ENCODE measurements at places on chromosomes 11 and 22.
A peak's percentile ranks its signal among the peaks of the same experiment; 100 is the strongest.

GRCh38 chr22:32776802-32777201 is 24.7 kb upstream of the TIMP3 start:
- no peak for DNase-seq

GRCh38 chr11:121237686-121238658 is 54.6 kb upstream of the SC5D start:
- DNase-seq: no peak

DNA sequence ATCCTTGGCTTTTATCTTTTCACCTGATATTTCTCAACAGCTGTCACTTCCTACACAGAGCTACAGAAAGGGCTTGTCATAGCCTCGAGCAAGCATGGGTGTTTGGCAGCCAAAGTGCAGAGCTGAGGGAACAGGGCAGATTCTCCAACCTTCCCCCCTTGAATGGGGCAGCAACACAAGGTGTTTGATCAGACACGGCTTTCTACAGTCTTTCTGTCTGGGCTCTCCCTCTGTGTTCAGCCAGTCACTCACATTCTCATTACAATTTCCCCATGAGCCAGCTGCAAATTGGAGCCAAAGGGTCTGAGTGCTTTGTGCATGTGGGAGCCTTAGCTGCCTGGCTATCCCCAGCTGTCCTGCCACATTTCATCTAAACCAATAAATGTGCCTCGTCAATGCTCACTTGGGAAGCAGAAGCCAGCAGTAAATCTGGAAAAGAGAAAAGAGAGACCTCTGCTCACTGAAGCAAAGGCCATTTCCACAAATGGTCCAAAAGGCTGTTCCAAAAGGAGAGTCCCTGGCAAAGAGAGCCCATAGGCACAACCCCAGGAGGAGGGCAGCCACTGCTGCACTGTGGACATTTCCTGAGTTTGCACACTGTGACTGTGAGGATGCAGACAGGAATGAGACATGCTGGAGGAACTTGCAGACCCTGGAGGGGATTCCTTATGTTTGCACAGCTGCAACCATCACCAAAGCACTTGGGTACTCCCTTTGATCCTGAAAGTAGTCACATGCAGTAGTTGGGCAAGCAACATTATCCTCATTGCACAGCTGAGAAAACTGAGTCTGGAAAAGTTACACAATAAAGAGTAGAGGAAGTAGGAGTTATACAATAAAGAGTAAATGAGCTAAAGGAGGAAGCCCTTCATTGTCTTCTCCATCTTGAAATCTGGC is 186.8 kb downstream of the FAM181B start:
- no peak for DNase-seq

GRCh38 chr11:19879307-19880087 is 166.9 kb downstream of the NAV2 start:
- DNase-seq: no peak

GRCh38 chr22:38315823-38316363 is 1.3 kb downstream of the CSNK1E start:
- DNase-seq: no peak

DNA sequence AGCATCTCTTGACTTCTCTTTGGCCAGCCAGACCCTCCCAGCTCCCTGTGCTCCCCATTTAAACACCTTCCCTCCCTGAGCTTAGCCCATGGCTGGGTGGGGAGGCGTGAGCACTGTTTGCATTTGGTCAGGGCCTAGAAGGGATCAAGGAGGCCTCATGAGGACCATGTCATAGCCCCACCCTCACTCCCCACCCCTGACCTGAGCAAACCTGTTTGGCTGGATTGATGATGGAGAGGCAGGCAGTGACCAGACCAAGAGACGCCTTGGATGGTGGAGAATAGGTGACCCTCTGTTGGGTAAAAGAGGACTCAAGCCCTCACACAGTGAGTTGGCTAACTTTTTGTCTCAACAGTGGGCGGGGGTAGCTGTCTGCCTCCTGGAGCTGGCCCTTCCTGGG is 49.9 kb downstream of the ST3GAL4 start:
- no peak for DNase-seq

- DNase-seq: no peak
These were observed 5.2 kb downstream of the LGR4 start for GRCh38 chr11:27467181-27467913.

DNA sequence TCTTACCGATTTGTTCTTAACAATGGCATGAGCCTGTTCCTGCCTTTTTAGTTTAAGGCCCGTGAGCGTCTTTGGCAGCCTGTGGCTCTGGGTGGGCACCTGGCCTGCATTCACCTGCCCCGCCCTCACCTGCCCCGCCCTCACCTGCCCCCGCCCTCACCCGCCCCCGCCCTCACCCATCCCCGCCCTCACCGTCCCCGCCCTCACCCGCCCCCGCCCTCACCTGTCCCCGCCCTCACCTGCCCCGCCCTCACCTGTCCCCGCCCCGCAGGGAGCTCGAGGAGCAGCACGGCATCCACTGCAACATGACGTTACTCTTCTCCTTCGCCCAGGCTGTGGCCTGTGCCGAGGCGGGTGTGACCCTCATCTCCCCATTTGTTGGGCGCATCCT is 14.2 kb downstream of the GATD1 start:
- no peak for DNase-seq

DNA sequence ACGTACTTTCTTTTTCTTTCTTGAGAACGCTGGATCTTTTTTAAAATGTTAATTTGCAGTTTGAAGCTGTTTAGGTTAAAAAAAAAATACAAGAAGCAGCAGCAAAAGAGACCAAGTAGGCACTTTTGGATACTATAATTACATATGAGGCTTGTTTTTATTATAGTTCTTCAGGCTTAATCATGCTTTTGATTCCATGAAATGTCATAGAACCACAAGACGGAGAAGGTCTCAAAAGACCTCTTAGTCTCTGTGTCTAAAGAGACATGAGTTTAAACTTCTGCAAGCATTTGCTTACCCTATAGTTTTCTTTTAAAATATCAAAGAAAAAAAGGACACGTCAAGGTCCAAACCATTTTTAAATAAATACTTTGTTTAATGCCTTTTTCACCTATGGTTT is 18.8 kb upstream of the MMP20 start:
- no peak for DNase-seq

- DNase-seq: no peak
These were observed 18.2 kb upstream of the CCDC34 start for GRCh38 chr11:27381238-27381666.

GRCh38 chr22:25572708-25573171 is 8.3 kb downstream of the GRK3 start:
- DNase-seq: no peak

- DNase-seq: no peak
These were observed 25.6 kb downstream of the TIMP3 start for GRCh38 chr22:32827049-32827602.

DNA sequence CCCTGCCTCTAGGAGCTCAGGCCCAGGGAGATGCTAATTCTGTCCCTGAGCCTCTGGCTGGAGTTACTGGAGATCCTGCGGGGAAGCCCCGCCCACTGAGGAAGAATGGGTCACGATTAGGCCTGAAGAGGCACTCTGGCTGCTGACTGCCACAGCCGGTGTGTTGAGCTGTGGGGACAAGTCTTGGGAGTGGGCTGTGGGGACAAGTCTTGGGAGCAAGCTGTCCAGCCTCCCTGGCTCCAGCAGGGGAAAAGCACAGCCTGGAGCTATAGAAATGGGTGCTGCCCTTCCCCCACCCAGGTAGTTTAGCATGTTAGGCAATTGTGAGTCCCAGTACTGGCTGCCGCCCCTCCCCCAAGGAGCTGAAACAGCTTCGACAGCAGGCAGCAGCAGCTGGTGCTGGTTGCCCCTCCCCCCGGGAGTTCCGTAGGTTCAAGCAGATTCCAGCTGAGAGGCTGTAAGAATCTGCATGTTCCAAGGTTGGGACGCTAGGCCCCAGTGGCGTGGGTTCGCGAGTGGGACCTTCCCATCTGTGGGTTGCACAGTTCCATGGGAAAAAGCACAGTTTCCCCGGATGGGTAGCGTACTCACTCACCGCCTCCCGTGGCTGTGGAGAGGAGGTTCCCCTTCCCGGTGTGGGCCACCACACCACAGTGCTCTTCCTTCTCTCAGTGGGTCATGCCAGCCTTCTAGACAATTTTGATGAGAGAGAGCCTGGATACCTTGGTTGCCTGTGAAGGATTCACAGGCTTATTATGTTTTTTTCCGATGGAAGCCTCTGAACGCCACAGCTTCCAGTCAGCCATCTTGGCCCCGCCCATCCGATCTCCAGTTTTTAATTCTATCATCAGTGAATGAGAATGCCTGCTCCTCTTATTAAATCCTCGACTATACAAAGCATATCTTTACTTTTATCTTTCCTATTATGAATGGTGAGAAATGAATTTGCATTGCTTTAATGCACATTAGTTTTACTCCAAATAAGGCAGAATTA is 61.5 kb downstream of the MSANTD4 start:
- DNase-seq: no peak

DNA sequence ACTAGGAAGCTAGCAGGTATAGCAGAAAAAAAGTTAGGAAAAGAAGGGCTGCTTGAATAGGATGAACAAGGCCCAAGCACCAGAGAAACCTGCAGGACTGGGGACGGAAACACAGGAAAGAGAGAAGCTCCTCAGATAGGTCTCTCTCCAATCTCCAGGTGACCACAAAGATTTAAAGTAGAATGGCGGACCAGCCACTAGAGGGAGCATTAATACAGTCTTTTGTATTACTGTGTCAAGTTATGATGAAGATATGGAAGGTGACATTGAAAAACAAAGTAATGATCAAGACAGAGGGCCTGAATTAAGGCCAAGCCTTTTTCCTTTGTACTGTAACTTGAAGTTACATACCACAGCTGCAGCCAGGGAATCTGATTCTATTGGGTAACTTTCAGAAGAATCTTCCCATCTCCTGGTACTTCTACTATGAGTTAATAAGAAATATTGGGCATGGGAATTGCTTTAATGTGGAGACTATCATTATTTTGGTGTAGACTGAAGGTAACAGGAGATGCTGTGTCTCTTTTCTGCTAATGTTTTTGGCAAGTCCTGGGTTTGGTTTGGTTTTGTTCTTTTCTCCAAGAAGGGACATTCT is 33.8 kb downstream of the OR2AG2 start:
- no peak for DNase-seq

DNA sequence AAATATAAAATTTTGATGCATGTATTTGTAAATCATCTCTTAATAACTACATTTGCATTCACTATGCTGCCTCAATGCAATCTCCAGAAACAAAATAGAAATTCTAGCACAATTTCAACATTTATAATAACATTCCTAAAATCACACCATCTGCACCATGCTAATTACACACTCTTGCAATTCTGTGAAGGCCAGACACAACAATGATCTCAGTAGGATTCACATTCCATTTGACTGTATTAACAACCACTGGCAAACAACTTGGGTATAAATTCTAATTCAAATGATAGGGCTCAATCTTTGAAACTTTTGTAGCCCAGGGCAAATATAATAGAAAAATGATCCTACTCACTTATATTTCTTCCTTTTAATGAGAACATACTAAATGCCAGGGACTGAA is 25.9 kb downstream of the RAB6A start:
- no peak for DNase-seq

- no peak for DNase-seq
These were observed 12.9 kb downstream of the FCHSD2 start for GRCh38 chr11:73129198-73129597.

DNA sequence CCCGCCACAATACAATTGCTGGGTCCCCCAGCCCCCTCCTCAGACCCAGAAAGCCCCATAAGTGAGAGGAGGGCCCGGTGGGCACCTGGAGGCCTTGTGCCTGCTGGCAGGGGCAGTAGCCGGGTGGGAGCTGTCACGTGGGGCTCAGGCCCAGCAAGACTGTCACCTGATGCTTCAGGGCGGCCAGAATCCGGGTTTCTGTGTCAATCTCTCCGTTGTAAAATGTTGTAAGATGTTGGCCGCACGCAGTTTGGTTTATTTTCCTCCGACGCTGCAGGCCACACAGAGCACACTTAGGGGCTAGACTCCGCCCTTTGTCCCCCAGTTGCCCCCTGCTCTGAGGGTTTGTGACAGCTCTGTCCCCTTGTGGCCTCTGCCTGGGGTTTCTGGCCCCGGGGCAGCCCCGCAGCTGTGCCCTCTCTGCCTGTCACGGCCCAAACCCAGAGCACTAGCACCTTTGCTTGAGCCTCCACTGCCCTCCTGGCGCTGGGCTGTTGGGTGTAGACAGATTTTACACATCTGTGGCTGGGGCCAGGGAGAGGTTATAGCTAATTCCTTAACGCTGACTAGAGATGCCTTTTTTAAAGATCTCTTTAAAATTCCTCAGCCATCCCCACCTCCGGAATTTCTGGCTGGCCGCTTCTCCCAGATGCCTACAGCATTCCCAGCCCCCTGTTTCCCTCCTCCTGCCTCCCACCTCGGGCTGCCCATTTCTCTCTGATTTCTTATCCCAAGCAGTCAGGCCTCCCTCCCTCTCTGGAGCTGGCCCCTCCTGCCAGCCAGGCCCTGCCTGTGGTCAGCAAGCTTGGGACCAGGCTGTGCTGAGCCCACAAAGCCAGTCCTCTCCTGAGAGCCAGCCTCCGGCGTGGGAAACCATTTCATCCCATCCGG is 3.2 kb upstream of the PRR5 start:
- DNase-seq: no peak

DNA sequence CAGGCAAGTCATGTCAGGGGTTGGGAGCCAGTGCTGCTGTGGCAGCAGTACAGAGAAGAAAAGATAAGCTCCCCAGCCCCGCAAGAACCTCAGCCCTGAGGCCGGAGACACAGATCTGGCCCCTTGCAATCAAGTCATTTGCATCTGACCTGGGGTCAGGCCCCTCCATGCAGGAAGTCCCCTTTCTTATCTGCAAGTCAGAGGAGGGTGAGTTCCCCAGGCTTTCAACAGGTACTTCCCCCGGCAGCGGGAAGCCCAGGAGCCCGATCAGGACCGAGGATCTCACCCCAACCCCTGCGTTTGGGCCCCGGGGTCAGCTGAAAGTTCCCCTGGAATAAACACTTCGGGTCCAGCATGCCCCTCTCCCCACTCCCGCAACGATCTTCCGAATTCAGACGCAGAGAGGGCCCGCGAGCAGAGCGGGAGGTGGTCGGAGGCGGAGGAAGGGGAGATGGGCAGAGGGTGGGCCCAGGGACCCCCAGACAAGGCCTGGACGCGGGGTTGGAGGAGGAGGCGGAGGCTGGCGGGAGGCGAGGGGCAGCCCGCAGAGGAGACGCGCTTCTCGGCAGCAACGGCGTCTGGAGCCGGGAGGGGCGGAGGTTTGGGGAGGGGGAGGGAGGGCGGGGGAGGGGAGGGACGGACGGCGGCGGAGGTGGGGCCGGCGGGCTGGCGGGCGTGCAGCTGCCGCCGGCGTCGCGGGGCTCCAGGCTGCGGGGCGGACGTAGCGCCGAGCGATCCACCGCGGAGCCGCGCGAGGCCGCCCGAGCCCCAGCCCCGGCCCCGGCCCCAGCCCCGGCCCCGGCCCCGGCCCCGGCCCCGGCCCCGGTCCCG is at the start of gene TSPAN18:
TSS of gene TSPAN18 (plus strand) at position 680 of the 831 bp plus-strand sequence. CDS start 179,455 bp downstream, outside the sequence.
- DNase-seq: peak; percentile 31

- no peak for DNase-seq
These were observed 134.8 kb upstream of the DDI1 start for GRCh38 chr11:103901656-103902055.

- DNase-seq: no peak
These were observed 6.3 kb downstream of the TMEM121B start for GRCh38 chr22:17114898-17115235.

- DNase-seq: no peak
These were observed 351.9 kb downstream of the ETS1 start for GRCh38 chr11:128235426-128235825.

Data from activated B cell treated with CpG ODN at 0.5 μM for 24 hours (primary cell).